Ammon's horn (tissue), 1 donor: ENCODE measurements at places on chromosomes 6 and 20.
A peak's percentile ranks its signal among the peaks of the same experiment; 100 is the strongest.

GRCh38 chr6:90490030-90490716 is 96.7 kb downstream of the MAP3K7 start:
- no peak for DNase-seq

DNA sequence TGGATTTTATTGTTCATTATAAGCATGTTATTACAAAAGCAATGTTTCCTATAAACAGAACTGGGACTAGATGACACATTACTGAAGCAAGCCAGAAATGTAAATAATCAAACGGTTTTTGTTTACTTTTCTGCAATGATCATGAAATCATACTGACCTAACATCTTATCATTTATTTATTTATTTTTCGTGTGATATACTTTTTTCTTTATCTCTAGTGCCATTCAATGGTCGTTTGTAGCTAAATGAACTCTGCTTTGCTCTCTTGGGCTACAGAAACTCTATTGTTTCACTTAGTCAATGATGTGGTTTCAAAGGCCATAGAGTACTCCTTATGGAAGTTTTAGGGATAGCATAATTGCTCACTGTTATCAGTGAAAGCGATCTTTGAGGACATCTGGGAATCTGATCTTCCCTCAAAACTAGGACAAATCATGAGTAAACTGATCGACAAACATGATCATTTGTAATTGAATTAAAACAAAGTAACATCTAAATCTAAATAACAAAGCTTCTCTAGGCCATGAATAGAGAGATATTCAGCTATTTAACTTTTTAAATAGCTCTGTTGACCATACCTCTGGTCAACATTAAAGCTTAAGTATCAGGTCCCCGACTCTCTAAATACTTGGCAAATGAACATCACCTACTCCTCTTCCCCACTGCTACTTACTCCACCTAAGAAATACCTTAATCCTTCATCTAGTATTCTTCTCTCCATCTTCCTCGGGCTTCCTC is 933.4 kb downstream of the TFAP2A start:
- DNase-seq: no peak

GRCh38 chr6:8279041-8279805 is 156.1 kb downstream of the SLC35B3 start:
- DNase-seq: no peak

- DNase-seq: no peak
Observed at GRCh38 chr6:121522265-121522664, 86.8 kb downstream of the GJA1 start.

DNA sequence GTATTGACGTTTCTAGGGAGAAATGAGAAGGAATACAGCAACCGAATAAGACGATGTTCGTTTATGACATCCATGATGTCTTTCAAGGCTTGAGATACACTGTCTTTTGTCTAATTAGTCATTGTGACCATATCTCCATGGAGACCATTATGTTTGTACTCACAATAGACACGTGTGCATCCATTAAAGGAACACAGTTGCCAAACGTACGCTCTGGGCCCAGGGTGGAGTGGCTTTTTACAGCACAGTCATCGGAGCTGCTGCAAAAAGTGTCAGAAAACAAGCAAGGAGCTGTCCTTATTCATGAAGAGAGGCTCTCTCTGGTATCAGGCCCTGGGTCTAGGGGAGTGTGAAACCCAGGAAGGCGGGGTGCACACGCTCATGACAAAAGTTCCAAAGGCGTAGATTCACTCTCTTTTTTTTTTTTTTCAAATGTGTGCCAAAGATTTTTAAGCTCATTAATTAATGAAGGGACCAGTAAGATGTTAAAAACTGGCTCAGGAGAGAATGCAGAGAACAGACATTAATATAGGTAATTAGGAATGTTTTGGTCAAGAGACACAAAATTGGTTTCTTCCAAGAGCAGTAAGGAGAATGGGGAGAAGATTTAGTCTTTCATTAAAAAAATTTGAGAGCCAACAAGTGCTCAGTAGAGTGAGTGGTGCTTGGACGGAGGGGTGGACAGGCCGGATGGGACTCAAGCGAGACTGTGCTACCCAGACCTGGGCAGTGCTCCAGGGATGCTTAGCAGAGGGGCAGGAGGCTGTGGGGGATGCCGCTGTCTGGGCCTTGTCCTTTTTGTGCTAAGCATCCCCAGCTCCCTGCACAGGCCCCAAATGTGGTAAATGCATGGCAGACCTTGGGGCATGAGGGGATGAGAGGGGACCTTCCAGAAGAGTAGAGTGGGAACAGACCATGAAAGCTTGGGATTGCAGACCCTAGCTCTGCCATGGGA is 34.9 kb upstream of the GTSF1L start:
- peak; percentile 46 for DNase-seq

- DNase-seq: no peak
Observed at GRCh38 chr6:110664933-110665332, 150.3 kb downstream of the CDK19 start.

DNA sequence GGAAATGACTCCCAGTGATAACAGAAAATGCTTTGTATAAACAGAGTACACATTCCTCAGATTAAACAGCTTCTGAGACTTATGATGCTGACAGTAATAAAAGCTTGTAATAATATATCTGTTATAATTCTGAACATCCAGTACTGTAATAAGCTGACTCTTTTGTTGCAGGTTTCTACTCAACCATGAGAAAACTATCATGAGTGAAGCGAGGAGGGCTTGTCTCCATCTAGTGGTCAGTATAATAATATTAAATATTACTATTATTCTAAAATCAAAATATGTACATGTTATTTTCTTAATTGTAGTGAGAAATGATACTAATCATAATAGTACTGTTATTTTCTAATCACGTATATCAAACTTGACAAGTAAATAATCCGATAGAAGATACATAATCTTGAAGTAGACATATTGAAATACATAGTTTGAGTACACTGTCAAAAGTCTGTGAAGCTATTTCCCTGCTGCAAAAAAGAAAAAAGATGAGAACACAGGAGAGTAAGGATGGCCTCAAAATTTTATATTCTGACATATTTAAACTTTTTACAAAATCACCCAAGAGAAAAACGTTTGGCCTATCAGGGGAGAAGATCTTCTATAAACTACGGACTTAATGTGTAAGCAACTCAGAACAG is 183.1 kb downstream of the MOXD1 start:
- peak; percentile 4 for DNase-seq

GRCh38 chr6:18121580-18122127 is 823 bp downstream of the NHLRC1 start:
- no peak for DNase-seq

DNA sequence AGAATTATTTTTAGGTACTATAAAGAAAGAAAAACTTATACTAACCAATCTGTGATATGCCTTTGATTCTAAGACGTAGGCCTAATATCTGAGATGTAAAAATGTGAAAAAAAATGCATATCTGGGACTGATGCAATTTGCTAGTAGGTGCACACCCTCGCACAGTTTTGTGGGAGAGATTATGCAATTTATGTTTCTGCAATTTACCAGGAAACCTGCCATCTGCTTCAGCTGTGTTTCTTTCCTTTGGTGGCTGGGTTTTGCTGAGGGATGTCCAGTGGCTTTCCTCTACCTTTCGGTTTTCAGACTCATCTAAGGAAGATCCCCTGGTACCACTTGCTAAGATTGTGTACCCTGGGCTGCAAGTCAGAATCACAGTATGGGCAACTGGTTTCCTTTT is 186.9 kb downstream of the ZFP64 start:
- DNase-seq: peak; percentile 34

DNA sequence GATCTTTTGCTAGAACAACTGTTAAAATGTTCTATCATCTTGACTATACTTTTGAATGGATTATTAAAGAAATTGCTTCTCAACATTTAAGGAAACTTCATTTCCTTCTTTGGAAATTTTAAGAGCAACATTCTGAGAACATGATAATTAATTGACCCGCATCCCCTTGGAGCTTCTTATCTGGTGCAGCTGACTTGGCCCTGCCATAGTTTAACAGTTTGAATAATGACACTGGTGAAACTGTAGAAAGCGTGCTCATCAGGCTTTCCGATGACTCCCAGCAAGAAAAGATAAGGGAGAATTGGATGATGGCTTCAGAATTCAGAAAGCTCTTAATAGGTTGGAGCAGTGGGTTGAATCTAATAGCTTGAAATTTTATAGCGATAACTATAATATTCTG is 38.1 kb downstream of the SNX9 start:
- DNase-seq: no peak

DNA sequence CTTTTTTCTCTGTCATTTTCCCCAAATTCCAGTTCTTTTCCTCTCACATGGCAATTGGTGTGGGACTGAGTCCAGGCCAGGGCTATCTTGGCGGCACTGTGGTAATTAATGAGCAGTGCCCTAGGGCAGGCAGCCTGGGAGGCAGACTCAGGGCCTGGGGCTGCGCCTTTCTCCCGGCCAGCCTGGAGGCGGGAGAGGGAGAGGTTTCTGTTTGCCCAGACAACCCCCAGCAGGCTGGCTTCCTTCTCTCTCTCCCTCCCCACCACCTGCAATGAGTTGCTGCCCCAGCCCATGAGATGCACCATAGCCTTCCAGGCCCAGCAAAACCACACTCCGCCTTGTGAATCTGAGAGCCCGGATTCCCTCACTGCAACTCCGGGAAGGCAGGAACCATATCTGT is 15.1 kb upstream of the CCDC167 start:
- DNase-seq: peak; percentile 46

GRCh38 chr6:7080311-7080710 is 27.4 kb upstream of the RREB1 start:
- DNase-seq: no peak

- DNase-seq: no peak
Observed at GRCh38 chr6:31922942-31923341, 4.6 kb upstream of the C2 start.

DNA sequence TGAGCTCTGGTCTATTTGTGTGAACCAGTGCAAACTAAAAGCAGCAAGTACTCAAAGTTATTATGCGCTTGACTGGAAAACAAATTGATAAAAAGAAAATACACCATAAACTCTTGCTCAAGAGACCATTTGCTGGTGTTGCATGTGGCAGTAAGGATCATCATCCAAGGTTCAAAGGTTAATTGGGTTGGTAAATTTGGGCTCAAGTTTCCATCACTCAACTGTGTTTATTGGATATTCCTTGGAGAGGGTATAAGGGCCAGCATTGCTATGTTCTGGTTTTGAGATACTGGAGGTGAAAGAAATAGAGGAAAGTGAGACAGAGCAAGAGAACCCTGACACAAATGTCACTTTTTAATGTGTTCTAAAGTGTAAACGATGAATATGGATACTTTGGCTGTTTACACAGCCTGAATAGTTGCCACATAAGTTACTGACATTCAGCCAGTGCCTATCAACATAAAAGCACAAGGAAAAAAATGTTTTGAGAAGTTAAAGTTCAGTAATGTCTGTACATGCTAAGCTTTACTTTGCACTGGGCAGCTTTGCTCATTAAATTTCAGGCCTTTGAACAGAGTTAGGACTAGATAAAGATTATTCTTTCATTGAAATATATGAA is 736.1 kb downstream of the HDGFL1 start:
- DNase-seq: no peak

DNA sequence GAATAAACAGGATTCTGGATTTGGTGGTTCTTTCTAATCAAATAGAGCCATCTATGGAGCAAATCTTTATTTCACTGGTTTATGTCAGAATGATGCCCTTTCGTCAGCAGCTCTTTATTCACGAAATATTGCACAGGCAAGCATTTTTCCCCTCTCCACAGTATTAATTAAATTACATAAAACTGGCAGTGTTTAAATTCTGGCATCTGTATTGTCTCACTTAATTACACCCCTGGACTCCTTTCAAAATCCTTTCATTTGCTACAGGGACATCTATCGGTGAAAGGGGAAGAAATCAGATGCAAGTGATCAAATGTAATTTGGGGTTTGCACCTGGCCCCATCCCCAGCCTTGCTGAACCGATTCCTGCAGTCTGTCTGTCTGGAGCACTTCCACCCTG is 801.9 kb downstream of the QKI start:
- DNase-seq: peak; percentile 24

GRCh38 chr6:167705211-167705750 is 121.4 kb upstream of the AFDN start:
- no peak for DNase-seq

DNA sequence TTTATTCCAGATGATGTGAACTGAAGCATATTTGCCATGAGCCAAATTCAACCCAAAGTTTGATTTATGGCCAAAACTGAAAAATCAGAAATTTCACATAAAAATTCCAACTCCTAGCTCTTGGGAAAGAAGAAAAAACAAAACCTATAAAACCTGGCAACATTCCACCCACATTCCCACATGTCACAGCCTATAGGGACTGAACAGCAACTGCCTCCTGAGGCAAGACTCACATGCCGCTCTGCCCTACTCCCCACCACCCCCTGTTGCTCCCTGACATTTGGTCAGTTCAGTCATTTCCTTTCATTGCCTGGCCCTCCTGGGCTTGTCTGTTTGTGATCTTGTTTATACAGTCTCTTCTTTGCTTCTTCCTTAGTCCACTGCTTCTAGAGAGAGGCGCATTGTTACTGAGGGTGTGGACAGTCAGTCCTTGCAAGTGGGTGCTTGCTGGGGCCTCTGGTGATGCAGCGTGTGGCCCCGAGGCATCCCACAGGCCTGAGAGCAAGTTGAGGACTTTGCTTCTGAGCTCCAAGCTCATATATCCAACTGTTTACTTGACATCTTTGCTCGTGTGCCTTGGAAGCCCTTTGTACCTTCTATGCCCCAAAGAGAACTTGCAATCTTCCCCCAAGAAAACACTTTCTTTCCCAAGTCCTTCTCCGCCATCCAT is 31.4 kb downstream of the NFATC2 start:
- DNase-seq: no peak

DNA sequence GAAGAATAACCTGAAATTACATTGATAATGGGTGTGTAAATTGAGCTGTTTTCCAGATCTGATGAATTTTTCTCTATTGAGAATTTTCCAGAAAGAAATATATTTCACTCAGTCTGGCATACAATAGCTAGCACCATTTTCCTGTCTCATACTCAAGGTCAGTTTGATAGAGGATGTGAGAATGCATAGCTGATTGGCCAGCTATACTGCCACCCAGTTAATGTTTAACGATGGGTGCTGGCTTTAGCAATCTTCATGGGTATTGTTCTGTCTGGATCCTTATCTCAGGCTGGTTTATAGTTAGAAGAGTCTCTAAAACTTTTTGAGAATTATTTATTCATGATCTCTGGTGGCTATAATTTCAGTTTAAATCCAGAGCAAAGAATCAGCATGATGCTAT is 147.4 kb downstream of the HDGFL1 start:
- no peak for DNase-seq

GRCh38 chr6:35717449-35718374 is 19.1 kb upstream of the ARMC12 start:
- no peak for DNase-seq

DNA sequence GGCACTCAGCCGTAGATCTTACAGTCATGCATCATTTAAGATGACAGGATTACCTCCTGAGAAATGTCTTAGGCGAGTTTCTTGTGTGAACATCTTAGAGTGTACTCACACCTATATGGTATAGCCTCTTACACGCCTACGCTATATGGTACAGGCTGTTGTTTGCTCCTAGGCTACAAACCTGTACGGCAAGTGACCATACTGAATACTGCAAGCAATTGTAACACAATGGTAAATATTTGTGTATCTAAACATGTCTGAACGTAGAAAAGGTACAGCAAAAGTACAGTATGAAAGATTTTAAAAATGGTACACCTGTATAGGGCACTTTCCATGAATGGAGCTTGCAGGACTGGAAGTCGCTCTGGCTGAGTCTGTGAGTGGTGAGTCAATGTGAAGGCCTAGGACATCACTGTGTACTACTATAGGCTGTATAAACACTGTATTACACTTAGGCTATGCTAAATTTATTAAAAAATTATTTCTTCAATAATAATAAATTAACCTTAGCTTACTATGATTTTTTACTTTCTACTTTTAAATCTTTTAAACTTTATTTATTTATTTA is 541 bp upstream of the IL20RA start:
- DNase-seq: no peak

- no peak for DNase-seq
Observed at GRCh38 chr6:25424303-25424702, 145.1 kb downstream of the CARMIL1 start.
